Stimulated activated CD8-positive, alpha-beta memory T cell treated with anti-CD3 and anti-CD28 coated beads, Interleukin-7, amount 100 ng/mL, for 4 hours (primary cell): ENCODE measurements at places on chromosomes 2 and 18.

DNA sequence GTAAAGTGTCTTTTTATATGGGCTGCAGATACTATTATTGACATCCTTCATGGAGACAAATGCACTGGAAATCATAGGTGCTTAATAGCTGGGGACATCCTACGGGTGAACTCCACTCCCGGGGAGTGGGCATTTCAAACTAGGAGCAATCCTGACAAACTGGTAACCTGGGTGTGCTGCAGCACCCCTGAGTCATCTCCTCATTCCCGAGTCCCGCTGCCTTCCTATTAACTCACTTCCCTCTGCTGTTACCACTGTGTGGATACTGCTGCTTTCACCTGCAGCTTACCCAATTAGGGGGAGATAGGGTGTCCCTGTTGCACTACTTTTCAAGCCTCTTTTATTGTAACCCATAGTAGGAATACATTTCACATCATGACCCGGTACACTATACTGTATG lies 134.2 kb downstream of the RAPGEF4 start:
- DNase-seq: no peak

- DNase-seq: no peak
These were observed 1.2 kb downstream of the STON1 start for GRCh38 chr2:48531141-48531648.

DNA sequence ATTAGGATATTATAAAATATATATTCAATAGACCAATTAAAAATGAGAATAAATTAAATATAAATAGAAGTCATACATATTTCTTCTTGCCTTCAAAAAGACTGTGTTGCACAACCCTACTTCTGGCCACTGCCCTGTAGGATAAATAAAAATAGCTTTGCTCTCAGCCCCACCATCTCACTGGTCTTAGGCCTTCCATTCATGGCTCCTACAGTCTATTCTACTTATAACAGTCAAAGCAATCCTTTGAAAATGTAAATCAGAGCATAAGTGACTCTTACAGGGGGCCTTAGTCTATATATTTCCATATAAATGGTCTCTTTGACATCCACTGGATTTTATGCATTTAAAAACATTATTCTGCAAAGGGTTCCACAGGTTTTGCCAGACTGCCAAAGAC lies 72.9 kb downstream of the KLF7 start:
- DNase-seq: no peak

DNA sequence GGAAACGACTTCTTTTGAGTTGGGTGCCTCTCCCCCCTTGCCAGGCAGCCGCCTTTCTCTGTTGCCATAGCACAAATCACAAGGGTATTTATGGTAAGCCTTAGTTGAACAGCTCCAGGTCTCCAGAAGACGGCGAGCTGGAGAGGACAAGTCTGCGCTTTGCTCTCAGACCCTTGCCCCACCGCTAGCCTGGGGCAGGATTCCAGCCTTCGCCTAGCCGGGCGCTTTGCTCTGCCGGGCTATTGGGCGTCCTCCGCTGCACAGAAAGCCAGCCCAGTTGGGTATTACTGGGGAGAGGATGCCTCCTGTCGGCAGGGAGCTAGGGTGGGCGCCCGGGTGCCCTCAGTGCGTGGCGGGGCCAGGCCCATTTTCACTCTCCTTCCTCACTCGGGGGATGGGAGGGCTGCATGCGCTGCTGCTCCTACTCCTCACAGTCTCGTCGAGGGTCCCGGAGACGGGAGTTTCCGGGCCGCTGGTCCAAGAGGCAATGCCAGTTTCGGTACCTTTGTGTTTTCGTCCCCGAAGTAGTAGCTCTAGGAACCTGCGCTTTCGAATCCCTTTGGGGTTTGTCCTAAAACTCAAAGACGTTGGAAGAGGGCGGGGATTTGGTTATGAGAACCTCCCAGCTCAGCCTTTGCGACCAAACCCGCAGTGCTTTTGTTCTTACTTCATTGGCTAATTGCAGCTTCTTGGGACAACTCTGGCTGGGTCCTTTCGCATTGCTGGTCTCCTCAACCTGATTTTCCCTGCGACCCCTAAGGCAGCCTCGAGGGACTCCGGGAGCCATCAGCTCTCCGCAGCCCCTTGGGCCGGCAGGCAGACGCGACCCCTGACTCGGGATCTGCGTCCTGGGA lies 3.6 kb upstream of the DLX2 start:
- peak; percentile 26 for DNase-seq

DNA sequence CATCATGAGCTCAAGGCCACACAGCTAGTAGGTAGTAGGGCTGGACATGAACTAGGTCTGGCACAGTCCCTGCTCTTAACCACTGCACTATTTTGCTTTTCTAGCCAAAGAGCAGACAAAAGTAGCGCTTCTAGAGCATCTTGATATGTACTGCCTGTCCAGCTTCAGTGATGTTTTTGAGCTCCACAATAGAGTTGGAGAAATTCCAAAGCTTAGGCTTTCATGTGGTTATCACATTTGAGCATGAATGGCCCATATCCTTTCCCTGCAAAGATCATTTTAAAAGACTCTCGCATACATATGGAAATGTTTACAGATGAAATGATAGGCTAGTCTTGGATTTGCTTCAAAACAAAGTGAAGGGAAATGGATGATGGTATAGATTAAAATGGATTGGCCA lies 128.7 kb downstream of the MAP3K20 start:
- no peak for DNase-seq

- DNase-seq: no peak
These were observed 35.8 kb downstream of the SLC9A4 start for GRCh38 chr2:102508863-102509262.

DNA sequence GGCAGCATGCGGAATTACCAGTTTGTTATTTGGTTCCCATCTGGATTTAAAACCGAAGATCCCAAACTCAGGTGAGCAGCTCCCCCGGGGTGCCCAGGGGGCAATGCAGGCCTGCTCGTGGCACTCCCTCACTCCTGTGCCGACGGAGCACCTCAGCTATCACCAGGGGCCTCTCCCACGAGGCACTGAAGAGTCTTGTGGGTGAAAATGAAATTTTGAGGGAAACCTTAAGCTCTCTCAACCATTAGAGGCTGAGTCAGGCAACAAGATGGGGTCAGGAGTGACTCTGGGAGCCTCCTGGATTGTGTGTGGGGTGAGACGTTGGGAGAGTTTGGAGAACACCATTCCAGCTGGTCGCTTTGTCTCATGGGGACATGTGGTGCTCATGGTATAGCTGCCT lies 189.0 kb downstream of the PRKCE start:
- DNase-seq: no peak

DNA sequence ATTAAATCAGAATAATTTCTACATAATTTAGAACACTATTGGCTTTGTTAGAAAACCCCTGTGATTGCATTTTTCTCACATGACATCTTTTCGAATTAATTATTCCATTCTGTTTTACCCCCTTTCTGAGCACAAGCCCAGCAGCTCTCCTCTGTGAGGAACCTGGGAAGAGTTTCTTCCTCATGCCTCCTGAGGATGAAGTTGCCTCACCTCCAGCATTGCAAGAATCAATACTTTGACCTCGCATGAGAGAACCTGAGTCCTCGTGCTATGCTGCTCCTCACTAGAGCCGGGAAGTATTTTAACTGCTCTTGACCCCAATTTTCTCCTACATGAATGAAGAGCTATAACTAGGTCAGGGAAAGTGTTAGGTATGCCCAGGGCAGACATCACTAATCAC lies 77.1 kb upstream of the RAPH1 start:
- DNase-seq: no peak

GRCh38 chr2:177118636-177119035 lies 94.0 kb upstream of the HNRNPA3 start:
- DNase-seq: no peak

DNA sequence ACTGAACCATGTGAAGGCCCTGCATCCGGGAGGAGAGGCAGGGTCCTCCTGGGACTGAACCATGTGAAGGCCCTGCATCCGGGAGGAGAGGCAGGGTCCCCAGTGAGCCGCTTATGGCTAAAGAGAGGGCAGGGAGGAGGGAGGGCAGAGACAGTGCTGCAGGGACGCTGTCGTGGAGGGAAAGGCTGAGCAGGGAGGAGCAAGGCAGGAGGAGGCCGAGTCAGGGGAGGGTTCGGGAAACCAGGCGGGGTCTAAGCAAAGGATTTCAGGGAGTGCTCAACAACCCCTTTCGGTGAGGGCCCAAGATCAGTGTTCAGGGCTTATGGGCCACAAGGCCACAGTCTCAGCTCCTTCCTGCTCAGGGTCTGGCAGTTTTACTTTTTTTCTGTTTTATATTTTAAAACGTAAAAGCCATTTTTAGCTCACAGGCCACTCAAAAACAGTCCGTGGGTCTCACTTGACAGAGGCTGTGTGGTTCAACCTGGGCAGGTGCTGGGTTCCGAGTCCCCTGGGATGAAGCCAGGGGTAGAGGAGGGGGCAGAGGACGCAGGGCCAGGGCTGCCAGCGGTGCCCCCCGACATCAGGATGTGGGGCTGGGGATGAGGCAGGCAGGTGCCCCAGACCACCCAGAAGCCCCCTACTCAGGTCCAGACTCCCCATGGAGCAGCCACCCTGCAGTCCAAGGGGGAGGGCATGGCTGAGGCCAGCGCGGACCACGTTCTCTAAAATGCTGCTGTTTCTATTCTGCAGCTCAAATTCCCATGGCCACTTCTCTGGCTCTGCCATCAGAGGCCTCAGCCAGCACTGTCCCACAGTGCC lies 5.2 kb downstream of the TMEM18 start:
- no peak for DNase-seq

DNA sequence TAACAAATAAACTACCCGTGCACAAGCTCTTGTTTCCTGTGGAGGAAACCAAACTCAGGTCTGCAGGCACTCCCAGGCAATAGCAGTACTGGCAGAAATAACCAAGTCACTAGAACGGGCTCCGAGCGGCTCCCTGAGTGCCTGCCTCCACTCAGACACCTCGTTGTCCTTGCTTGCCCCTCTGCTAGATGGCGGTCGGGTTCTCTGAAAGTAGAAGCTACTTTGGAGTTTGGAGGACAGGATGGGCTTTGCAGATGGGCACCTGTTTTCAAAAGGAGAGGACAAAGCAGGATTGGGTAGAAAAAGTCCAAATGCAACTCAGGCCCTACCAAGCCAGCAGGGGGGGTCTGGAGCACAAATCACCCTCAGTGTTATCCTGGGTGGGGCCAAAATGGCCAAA lies 136.4 kb downstream of the LRRC30 start:
- no peak for DNase-seq

- DNase-seq: no peak
These were observed 17.8 kb upstream of the RBBP8 start for GRCh38 chr18:22915337-22915736.

DNA sequence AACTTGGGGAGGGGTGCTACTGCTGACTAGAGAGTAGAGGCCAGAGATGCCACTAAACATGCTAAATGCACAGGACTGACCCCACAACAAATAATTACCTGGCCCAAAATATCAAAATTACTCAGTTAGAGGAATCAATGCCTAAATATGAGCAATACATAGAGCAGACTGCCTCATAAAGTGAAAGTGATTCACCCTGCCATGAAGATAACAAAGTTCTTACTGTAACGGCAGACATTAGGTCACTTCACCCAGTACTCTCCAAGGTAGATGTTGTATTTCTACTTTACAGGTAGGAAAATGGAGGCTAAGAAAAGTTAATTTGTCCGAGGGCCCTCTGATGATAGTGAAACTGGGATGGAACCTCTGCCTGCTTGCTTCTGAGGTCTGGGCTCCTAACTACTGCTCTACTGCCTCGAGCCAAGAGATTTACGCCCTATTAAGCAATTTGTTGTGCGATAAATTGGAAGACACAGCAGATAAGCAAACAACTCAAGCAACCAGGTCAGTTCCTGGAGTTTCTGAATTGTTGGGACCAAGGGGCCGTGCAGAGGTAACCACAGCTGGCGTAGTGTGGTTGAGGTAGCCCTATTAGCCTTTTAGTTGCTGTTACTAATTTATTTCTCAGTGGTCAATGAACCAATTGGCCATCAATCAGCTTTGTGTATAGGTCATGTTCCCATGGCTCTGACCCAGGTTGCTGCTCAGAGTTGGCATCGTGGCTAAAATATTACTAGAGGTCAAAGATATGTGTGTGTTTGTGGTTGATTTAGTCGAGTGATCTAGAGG lies 4.8 kb downstream of the DHRS9 start:
- DNase-seq: no peak

- DNase-seq: no peak
These were observed 329.5 kb downstream of the PAX3 start for GRCh38 chr2:221969087-221969829.

DNA sequence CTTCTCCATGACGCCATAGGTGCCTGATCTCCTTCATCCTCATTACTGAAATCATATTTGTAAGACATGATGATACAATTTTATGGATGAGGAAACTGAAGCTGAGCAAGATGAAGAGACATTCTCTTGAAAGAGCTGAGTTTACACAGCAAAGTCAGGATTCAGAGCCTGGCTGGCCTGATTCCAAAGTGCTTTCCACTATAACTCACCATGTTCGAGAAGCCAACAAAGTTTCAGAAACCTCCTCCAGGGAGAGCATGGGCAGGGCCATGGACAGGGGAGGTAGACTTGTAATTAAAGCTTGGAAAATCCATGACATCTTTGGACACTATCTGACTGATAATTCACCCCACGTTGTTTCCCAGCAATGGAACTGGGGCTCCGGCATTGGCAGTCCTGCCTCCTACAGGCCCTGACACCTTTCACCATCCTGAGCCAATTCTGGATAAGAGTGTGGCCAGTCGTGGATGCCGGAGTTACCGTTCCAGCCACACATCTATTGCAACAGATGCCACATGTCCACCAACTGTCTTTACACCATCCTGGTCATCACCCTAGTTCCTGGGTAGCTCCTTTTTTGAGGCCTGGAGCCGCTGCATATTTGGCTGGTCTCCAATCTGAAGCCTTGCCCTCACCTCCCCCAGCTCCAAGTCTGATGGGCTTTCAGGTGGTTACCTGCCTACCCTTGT lies 85.0 kb upstream of the PPP1CB start:
- DNase-seq: no peak

DNA sequence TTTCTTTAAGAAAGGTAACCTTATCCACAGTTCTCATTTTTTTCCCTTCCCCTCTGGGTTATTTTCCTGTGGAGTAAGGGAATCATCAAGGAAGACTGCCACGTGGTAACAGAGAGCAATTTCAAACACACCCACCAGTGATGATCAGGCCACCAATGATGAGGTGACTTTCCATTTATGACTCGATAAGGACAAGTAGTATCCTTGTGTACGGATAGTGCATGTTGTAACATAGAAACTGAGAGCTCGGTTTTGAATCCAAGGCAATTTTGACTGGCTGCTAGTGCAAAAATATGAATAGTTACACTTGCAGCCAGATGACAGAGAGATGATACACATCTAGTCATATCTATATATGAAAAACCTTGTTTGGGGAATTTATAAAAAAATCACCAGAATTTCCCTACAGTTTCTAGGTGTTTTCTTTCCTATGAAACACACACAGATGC lies 143.6 kb upstream of the TCF4 start:
- DNase-seq: no peak

DNA sequence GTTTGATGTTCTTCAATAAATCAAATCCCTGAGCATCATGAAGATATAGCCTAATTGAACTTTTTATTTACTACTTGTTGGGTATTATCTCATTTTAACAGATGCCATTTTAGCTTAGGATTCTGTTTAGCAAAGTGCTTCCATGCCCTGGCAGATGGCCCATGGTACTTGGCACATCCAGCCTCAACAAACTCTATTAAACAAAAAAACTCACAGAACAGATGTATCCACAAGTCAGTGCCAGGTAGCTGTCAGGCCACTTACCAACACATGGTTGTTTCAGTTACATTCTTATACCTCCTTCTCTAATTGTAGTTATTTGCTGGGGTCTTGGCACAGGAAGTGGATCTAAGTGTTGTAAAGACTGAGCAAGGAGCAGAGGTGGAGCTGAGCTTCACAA lies 29.6 kb downstream of the GAD1 start:
- DNase-seq: no peak
